ENCODE measurements at places on chromosomes 1 and 21.

DNA sequence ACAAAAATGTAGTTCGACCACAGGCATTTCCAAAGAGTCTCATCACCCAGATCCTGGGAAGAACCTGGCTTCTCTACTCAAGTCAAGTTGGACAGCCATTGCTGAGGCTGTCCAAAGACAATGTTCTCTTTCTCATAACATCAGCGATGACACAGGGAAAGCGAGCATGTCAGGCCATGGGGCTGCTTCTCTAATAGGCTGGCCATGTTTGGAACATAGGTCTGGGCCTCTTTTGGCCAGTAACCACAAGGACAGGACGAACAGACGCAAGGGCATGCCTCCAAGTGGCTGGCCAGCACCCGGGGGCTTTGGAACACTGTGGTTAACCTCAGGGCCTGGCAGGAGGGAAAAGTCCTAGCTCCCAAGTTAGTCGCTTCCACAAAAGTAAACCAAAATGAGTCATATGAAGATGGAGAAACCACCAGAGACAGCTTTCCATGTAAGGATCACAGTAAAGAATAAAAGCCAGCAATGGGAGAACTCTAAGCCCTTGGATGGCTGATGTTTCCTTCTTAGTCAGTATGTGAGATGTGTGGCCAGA, 80.6 kb upstream of the SLC44A3 start:
- DNase-seq, result no peak

DNA sequence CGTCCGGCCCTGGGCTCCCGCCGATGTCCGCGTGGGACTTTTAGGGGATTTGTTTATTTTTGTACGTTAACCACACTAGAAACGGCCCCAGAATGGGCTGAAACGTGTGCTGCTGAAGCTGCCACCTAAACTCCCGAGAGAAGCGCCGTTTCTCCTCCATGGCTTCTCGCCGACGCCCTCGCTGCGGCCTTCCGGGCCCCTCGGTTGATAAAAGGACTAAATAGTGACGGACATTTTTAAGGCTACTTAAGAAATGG, 678 bp upstream of the PTTG1IP start:
- no peak for DNase-seq

- DNase-seq, result no peak
These were observed 2.8 kb upstream of the ENAH start for GRCh38 chr1:225655509-225656258.

GRCh38 chr1:186775881-186776560, 52.7 kb upstream of the PLA2G4A start:
- no peak for DNase-seq

- no peak for DNase-seq
These were observed 172.6 kb downstream of the PLA2G4A start for GRCh38 chr1:187001198-187001889.

- DNase-seq, result no peak
These were observed 10.3 kb upstream of the ACTL8 start for GRCh38 chr1:17744666-17745478.

- no peak for DNase-seq
These were observed 320.9 kb downstream of the ASTN1 start for GRCh38 chr1:176843352-176844297.

DNA sequence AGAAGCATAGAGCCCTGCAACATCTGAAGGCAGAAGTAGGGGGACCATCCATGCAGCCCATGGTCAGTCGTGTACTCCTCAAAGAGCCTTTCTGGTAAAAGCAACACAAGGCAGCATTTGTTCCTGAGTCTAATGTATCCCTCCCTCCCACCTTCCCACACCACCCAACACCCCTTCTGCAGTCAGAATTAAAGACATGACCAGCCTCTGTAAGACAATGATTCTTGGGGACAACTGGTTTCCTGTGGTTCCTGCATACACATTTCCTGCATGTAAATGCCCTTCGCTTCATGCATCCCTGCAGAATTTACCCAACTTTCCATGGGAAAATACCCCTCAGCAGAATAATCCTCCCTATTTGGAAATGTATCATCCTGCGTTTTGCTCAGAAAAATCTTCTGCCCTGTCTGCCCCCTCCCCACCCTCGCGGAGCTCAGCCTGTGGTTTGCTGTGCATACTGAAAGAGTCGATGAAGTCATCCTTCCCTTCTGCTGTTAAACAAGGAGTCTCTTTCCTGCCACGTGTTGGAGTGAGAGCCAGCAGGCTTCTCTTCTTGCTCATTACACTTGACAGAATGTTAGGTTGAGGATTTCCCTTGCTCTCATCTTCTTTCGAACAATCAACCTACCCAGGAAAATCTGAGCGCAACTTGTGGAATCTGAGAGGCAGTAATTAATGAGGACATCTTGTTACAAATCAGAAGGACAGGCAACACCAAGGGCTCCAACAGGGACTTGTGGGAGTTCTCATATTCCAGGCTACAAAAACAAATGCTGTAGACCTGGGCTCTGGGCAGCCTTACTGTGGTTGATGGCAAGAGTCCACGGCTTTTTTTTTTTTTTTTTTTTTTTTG, 4.7 kb downstream of the TNN start:
- no peak for DNase-seq

- DNase-seq, result no peak
These were observed 27.1 kb upstream of the KCNK2 start for GRCh38 chr1:215055281-215055935.

GRCh38 chr1:85933961-85934360, 222.6 kb downstream of the COL24A1 start:
- DNase-seq, result no peak

- DNase-seq, result no peak
These were observed 220.6 kb upstream of the PLD5 start for GRCh38 chr1:242745079-242745478.

DNA sequence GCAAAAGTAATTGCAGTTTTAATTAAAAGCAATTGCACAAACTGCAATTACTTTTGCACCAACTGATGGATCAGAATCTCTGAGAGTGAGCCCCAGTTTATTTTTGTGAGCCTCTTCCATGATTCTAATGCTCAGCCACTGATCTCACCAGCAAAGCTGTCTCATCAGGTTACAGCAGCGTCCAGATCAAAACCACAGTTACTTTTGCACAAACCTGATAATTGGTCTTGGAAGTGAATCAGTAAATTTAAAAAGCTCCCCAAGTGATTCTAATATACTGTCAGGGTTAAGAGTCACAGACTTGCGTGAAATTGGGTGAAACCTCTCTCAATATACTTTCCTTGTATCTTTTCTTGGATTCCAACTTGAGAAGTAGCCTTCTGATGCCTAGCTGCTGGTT, 13.5 kb upstream of the CR2 start:
- DNase-seq, result no peak

DNA sequence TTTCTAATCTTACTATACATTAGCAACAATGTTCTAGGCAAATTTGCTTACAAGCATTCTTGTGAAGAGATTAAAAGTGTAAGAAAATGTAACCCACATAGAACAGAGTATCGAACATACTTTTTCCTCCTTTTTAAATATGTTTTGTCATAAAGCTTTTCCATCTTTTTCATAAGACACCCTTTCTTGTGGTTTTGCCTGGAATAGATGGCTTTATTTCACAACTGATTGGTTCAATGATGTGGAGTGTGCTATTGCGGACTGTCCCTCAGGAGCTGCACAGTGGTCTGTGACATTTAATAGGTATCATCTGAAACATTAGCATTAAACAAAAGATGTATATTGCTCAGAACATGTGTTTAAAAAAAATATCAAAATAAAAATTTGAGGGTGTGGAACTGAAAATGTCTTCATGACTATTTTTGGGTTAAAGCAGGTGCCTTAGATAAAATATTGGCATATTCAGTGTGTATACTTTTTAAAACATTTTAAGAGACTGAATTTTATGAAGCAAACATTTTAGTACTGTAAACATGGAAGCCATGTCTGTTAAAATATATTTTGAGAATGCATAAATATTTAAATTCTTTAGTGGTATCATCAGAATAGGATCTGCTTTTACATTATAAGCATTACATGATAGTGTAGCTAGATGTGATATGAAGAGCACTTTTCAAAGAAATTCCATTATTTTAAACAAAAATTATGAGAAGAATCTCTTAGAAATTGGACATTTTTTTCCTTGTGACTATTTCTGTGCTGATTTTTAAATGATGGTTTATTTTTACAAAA, 48.3 kb upstream of the C1orf146 start:
- DNase-seq, result no peak

DNA sequence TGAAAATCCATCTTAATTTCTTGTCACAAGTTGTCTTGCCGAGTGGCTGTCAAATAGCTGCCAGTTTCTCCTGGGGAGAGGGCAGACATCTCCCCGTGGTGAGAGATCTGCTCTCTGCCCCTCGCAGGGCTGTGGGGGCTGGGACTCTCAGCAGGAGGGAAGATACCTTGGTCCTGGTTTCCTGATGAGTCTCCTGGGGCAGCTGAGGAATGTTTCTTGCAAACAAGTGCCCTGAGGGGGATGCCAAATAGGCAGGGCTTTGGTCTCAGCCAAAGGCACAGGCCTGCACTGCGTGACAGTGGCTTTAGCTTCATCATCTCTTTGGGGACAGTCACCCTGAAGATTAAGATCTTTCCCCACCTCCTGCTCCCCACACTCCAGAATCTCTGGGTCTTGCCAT, 40.9 kb downstream of the SYT6 start:
- DNase-seq, result no peak

DNA sequence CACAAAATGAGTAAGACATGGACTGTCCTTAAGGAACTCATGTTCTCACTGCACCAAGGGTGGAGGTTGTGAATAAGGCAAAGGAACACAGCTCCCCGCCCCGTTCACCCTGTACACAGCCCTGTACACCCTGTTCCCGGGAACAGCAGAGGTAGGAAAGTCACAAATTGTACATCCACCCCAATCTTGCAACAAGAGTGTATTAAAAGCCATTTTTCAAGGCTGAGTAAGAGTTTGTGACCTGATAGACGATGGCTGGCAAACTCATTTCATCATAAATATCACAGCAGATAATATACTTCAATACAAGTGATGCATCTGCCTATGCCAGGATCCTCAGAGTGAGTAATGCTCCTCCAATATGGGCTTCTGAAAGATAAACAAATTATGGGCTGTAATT, 52.5 kb upstream of the CAMK1G start:
- no peak for DNase-seq

DNA sequence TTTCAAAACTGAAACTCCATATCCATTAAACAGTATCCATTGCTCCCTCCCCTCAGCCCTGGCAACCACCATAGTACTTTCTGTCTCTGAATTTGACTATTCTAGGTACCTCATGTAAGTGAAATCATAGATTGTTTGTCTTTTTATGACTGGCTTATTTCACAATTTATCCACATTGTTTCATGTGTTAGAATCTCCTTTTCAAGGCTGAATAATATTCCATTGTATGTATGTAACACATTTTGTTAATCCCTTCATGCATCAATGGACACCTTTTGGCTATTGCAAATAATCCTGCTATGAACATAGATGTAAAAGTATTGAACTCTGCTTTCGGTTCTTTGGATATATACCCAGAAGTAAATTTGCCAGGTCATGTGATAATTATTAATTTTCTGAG, 37.5 kb downstream of the AGO3 start:
- DNase-seq, result no peak

- no peak for DNase-seq
These were observed 7.3 kb upstream of the CACNA1S start for GRCh38 chr1:201119206-201120197.

DNA sequence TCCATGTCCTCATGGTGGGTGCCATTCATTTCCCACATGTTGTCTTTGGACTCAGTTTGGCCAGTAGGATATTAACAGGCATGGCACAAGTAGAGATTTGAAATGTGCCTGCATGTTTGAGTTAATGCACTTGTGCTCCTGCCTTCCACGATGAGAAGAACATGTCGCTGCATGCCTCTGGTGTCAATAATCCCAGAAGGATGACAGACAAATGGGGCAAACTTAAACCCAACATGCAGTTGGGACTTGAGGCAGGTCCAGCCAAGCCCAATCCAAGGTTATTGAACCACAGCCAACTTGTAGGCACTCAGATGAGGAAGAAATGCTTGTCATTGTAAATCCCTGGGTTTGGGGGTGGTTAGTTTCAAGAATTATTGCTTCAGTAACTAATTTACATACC, 174.6 kb downstream of the TRIM33 start:
- no peak for DNase-seq

GRCh38 chr1:55958498-55958897, 620.9 kb downstream of the PLPP3 start:
- DNase-seq, result no peak

GRCh38 chr1:147756341-147756740, 4.1 kb downstream of the GJA5 start:
- no peak for DNase-seq

- DNase-seq, result no peak
These were observed 10.6 kb downstream of the PGBD5 start for GRCh38 chr1:230415405-230416132.

DNA sequence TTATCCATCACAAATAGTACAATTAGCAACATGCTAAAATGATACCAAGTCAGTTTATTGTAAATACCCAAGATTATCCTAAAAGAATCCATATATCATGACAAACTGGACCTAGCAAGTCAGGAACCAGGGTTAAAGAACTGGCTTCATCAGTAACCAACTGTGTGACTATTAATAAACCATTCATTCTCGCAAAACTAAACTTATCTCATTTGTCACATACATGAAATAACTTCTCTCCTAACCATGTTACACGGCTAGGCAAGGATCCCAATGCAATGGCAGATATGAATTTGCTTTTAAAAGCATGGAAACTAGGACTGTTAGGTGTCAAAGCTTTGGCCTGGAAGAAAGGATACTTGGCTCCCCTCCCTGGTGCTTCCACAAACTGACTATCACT, 29.4 kb downstream of the CYP2J2 start:
- no peak for DNase-seq

GRCh38 chr1:75338616-75339483, 204.7 kb downstream of the LHX8 start:
- no peak for DNase-seq

DNA sequence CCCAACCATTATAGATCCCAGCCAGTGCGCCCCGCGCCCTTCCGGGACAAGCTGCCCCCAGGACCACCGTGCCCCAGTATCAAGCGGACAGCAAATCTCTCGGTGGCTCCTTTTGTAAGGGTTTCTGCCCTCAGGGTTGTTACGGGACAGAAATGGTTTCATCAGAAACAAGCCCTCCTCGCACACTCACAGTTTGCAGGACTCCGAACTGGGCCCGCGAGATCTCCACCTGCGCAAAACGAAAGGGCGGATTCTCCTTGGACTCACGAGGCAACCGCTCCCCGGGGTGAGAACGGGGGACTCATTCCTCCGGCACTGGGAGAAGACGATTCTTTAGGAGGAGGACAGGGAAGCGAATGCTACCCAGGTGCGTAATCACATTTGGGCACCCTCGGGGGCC, 51.1 kb upstream of the H6PD start:
- no peak for DNase-seq

GRCh38 chr1:210633636-210634035, 304.9 kb downstream of the HHAT start:
- DNase-seq, result no peak

- DNase-seq, result peak; percentile 4
These were observed 6.7 kb upstream of the PTPN14 start for GRCh38 chr1:214557952-214558735.

Data from NK-92 treated with Interleukin-12 subunit alpha and Interleukin-12 subunit beta, amount 100 ng/mL, for 24 hours (cell line).